Substantia nigra (tissue), 51 donors: ENCODE measurements at places on chromosomes 7 and 10.

DNA sequence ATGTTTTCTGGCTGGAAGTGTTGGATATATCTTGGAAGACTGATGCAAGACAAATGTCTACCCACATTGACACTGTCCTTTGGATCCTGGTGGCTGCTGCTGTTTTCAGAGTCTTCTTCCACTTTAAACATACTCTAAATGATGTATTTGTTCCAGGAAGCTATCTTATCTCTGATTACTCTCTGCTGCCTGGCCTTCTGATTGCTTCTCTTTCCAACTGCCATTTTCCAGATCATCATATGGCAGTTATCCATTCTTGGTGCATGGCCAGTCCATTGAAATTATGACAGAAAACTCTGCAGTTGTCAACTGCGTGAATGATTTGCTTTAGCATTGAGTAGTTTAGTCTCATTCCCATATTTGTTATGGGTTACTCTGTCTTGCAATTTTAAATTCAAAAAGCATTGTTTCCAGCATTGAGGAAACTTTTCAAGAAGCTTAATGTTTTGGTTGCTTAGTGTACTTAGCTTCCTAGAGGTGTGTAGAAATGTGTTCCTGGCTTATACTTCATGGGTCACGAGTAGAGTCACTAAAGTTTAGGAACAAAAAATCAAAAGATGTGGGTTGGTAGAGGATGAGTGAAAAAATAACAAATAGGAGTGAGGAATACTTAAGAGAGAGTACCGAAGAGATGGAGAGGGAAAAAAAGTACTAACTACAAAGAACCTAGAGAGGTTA, 268.3 kb upstream of the MTPN start:
- no peak for DNase-seq

- no peak for DNase-seq
These were observed 29.9 kb downstream of the FANK1 start for GRCh38 chr10:125926247-125926646.

- no peak for DNase-seq
These were observed 33.1 kb downstream of the MALSU1 start for GRCh38 chr7:23332193-23332592.

GRCh38 chr10:65301181-65301580, 1624.7 kb upstream of the LRRTM3 start:
- no peak for DNase-seq

GRCh38 chr7:140605337-140605736, 35.3 kb downstream of the DENND2A start:
- no peak for DNase-seq

- DNase-seq: no peak
These were observed 25.5 kb upstream of the EZH2 start for GRCh38 chr7:148909568-148909967.

DNA sequence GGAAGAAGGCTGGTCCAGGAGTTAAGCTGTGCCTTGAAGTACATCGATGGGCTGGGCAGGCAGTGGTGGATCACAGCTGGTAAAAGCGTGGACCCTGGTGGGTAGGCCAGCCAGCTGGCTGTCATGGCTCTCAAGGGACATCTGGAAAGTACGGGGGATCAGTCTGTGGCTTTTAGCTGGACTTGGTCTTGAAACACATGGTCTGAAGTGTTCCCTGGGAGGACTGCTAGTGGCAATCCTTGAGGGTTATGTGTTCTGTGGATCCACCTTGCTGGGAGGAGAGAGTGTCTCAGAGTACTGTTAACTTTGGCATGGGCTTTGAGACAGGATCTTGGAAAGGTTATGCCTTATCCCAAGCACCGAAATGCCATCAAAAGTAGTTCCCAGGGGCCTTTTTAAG, 754.3 kb downstream of the SUGCT start:
- DNase-seq: no peak

- no peak for DNase-seq
These were observed 875.5 kb upstream of the SORCS1 start for GRCh38 chr10:108039821-108040584.

GRCh38 chr7:30087371-30087770, 47.4 kb upstream of the MTURN start:
- DNase-seq: no peak

DNA sequence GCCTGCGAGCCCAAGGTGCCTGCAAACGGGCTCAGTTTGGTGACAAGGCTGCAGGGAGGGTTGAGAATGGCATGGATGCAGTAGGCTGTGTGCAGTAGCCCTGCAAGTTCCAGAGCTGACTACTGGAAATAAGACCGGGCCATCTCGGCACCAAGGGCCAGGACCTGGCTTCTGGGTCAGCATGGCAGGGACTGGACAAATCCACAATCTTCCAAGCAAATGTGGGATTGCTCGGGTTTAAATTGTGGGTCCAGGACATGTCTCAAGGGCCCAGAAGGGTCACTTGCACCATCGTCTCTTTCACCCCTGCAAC, 78.0 kb downstream of the GPR26 start:
- DNase-seq: no peak

GRCh38 chr7:80450621-80451308, 61.1 kb downstream of the GNAT3 start:
- no peak for DNase-seq

DNA sequence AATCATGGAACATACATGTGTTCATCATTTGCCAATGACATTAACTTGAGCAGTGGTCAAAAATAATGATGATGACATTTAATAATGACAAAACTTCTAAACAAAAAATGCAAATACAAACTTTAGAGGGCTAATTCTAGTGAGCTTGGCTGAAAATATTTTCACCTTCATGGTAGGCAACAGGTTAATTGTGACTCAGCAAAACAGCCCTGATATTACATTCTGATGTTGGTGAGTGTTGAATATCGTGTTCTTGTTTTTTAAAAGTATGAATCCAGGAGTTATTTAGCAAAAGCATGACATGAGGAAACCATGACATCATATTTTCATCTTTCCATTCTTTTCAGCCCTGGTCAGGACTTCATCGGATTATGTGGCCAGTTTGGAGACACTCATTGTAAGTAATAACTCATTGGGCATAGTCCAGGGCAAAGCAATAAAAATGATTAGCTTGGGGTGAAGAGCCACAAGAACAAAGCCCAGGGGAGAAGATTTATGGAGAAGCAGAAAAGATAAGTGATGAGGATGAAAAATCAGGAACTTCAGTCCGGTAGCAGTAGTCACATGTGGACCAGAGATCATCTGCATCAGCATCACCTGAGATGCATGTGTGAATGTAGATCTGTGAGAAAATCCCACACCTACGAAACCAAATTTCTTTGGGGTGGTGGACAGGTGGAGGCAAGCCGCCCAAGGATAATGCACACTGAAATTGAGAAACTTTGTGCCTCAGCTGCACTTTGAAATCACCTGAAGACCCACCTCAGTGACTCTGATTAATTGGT, 46.8 kb upstream of the PRKAR2B start:
- DNase-seq: no peak

- no peak for DNase-seq
These were observed 34.7 kb downstream of the IMMP2L start for GRCh38 chr7:111527545-111527944.

- no peak for DNase-seq
These were observed 415.1 kb downstream of the THSD7A start for GRCh38 chr7:11416641-11417458.

GRCh38 chr7:43372676-43373355, 210.1 kb upstream of the STK17A start:
- DNase-seq: no peak

DNA sequence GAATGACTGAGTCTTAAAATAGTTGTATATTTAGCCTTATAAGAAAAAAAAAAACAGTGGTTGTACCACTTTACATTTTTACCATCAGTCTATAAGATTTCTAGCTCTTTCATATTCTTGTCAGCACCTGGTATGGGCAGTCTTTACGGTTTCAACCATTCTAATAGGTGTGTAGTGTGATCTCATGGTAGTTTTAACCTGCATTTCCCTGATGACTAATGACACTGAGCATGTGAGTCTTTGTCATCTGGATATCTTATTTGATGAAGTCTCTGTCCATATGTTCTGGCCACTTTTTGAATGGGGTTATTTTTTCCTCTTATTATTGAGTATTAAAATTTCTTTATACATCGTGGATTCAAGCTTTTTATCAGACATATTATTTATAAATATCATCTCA, 365.3 kb upstream of the IGFBP3 start:
- no peak for DNase-seq

GRCh38 chr10:1044146-1044545, 4.8 kb downstream of the IDI1 start:
- DNase-seq: no peak

GRCh38 chr10:27747096-27747451, 1.5 kb upstream of the MKX start:
- DNase-seq: no peak

- DNase-seq: no peak
These were observed 852.7 kb upstream of the PHF14 start for GRCh38 chr7:10120936-10121335.

GRCh38 chr7:73515178-73515577, 6.9 kb downstream of the BAZ1B start:
- no peak for DNase-seq

DNA sequence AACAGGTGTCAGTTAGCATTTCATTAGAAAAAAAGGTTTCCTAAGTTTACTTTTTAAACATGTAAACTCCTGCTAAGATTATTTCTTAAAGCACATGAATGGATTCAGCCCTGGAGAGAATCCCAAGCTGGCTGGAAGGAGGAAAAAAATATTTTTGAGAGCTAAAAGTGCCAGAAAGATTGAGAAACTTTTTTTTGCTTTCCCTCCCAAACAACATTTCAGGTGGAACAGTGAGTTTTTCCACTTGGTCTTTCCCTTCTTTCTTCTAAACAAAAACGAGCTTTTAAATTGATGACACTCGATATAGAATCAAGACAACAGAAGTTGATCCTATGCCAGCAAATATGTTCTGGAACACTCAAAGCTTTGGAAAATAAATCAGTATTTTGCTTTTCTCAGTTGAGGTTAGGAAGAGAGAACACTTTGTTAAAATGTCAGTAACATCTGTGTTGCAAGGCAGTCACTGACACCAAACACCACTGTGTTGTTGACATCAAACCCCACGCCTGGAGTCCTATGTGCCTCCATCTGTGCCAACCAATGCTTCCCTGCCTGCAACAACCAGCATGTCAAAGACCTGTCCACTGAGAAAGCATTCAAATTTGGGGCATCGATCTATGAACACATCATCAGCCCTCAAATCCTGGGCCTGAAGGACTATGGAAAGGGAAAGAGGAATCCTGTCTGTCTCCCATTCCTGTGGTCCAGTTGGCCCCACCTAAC, 22.9 kb upstream of the INSIG1 start:
- no peak for DNase-seq

GRCh38 chr7:149377386-149377785, 83.5 kb downstream of the ZNF777 start:
- DNase-seq: no peak

- DNase-seq: no peak
These were observed 62.7 kb downstream of the FRMPD2 start for GRCh38 chr10:48211777-48212176.

DNA sequence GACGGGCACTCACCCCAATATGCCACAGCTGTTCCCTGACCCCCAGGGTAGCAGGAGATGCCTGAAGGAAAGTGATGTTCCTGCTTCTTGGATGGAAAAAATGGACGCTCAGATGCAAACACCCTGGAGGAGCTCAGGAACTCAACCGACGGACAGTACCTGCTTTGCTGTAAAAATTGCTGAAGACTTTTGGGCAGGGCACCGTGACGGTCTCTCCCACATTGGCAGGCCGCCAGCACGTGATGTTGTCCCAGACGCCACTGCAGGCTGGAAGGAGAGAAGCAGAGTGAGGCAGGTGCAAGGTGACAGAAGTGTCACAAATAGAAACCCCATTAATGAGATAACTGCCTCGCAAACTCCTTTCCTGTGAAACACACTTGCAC, 35.0 kb downstream of the VIPR2 start:
- no peak for DNase-seq

DNA sequence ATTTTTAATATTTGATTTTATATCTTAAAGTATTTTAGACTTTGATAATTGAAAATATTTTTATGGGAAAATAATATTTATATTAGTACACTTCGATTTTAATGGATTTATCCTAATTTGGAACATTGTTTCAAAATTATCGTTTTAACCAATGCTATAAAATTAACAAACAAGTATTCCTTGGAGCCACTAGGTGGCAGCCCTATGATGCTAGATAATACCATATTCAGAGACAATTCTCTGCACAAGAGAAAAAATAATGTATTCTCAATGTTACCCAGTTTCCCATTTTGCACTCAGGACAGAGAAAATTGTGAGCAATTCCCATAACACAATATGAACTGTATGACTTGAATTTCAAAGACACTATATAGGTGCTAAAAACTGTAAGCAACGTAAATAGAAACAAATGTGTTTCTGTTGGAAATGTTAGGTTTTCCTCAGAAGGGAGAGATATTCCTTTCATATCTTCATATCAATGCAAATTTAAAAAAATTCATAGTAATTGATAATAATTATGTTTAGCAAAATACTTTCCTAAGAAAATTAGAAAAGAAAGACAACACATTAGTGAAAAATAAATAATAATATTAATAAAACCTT, 237.8 kb downstream of the SEMA3E start:
- no peak for DNase-seq

DNA sequence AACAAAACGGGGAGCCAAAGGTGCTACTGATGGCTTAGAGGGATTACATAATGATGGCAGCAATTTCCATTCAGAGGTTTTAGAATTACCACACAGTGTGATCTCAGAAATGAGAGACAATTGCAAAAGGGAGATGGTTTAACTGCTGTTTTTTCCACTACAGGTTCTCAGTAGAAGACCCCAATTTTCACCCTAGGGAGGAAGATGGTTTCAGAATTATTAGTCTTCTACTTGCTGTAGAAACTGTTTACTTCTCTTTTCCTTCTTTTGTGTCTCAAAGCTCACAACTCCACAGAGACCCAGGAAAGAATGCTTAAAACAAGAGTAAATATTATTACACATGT, 226.5 kb downstream of the INHBA start:
- DNase-seq: no peak

DNA sequence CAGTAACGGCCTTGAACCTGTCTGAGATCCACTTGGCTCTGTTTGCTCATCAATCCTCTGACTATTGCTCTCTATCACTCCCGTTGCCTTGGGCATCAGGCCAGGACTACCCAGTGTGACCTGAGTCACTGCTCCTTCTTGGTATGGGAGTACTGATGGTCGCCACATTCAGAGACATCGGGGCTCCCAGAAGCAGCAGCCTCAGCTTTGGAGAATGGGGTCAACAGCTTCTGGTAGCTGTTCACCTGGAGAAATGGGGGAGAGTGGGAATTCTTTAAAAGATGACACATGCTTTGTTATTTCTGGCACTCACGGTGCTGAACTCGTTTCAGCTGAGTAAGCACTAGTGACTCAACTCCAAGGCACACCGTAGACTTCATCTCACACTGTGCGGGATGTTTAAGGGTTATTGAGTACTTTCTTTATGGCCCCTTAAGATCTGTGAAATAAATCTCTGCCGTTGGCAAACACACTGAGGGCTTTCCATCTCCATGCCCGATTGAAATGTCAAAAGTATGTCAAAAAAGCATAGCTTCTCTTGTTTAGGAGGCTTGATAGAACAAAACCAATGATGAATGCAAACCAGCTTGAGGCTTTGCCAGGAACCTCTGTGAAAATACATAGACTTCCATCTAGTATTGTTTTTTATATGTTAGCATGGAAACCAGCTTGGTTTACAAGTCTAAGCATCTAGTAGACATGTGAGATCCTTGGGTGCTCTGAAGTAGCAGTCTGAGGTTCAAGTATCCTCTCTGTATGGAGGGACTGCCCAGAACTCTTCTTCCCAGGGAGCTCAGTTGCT, 333.1 kb downstream of the CXCL12 start:
- DNase-seq: no peak

- DNase-seq: no peak
These were observed 8.0 kb downstream of the DNAJC1 start for GRCh38 chr10:21995557-21995956.

- no peak for DNase-seq
These were observed 82.1 kb downstream of the AVL9 start for GRCh38 chr7:32577421-32577820.

- no peak for DNase-seq
These were observed 83.4 kb upstream of the PPP1R9A start for GRCh38 chr7:94823947-94824346.
